ENCODE measurements at places on chromosomes 2 and 18. TPM values are rescaled to one million over a fixed set of nuclear protein-coding genes. Genes with fewer than 3 reads are reported as not detected.

HOXD1 gene
- total RNA-seq = not detected

TRIB2 gene
- 25.2 TPM for total RNA-seq

ARMC9 gene
- 68.2 TPM for total RNA-seq

ANTXR1 gene
- 38.6 TPM for total RNA-seq

TRABD2A gene
- 3.7 TPM for total RNA-seq

APLF gene
- total RNA-seq = 1.4 TPM

NLRC4 gene
- total RNA-seq = not detected

SERPINB8 gene
- total RNA-seq = 27.5 TPM

ARHGEF33 gene
- 0.02 TPM for total RNA-seq

ANKRD62 gene
- not detected for total RNA-seq

WDR54 gene
- 64.7 TPM for total RNA-seq

ALK gene
- 0.37 TPM for total RNA-seq

NTSR2 gene
- not detected for total RNA-seq

FAM110C gene
- total RNA-seq = not detected

FMNL2 gene
- 13.2 TPM for total RNA-seq

SIGLEC15 gene
- total RNA-seq = 8.6 TPM

HRH4 gene
- not detected for total RNA-seq

GAL3ST2 gene
- not detected for total RNA-seq

CD28 gene
- not detected for total RNA-seq

PROKR1 gene
- not detected for total RNA-seq

TDRD15 gene
- not detected for total RNA-seq

MRPL30 gene
- total RNA-seq = 39.5 TPM

G6PC2 gene
- not detected for total RNA-seq

DYNAP gene
- not detected for total RNA-seq

CNDP1 gene
- total RNA-seq = not detected

CROCC2 gene
- not detected for total RNA-seq

CTDSP1 gene
- total RNA-seq = 37.8 TPM

SRD5A2 gene
- not detected for total RNA-seq

CNTNAP5 gene
- not detected for total RNA-seq

LBX2 gene
- total RNA-seq = 1.6 TPM

NEU2 gene
- total RNA-seq = not detected

DOK6 gene
- total RNA-seq = 0.52 TPM

CABLES1 gene
- total RNA-seq = 9.0 TPM

ADCYAP1 gene
- 0.98 TPM for total RNA-seq

CFAP221 gene
- total RNA-seq = not detected

PSD4 gene
- 14.7 TPM for total RNA-seq

Data from M059J (cell line).